Activated CD4-positive, CD25-positive, alpha-beta regulatory T cell (primary cell): ENCODE measurements at places on chromosomes 11 and 22.

GRCh38 chr11:110286298-110287040 is 9.9 kb downstream of the RDX start:
- no peak for DNase-seq

- DNase-seq: no peak
Measured at GRCh38 chr11:94046796-94047195, 25.6 kb downstream of the HEPHL1 start.

- DNase-seq: no peak
Measured at GRCh38 chr11:73965076-73965763, 14.4 kb downstream of the DNAJB13 start.

GRCh38 chr11:130909650-130910049 is 6.6 kb downstream of the SNX19 start:
- DNase-seq: no peak

DNA sequence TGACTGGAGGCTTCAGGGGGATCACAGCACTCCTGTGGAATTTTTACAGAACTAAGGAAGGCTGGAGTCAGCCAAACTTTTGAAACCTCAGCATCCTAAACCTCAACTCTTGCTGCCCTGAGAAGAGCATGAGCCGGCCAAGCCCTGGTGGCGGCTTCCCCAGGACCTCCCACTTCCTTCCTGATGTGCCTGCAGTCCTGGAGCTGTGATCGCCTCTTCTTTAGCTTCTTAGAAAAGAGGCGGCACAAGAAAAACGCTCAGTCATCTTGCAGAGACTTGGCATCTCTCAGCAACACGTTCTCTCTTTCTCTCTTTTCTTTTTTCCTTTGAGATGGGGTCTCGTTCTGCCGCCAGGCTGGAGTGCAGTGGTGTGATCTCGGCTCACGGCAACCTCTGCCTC is 40.4 kb upstream of the AMPD3 start:
- DNase-seq: no peak

DNA sequence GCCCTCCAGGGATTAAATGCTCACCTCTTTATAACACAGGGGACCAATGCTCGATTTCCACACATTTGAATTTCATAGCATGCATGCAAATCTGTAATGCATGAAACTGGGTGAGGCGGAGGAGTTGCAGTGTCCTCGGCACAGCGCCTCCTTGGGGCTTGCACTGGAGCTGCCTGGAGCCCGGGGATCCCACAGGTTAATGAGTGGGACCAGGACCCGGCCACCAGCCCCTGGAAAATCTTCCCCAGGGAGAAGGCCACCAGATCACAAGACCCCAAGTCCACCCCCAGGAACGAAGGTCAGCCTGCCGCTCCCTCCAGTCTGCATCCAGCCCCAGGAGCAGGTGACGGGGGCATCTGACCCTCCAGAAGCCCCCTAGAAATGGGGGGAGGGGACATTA is 119.1 kb downstream of the MN1 start:
- DNase-seq: no peak

GRCh38 chr22:24878969-24879368 is 67.5 kb downstream of the LHFPL7 start:
- DNase-seq: no peak

GRCh38 chr11:24312464-24313238 is 184.2 kb upstream of the LUZP2 start:
- DNase-seq: no peak

- peak; percentile 68 for DNase-seq
Measured at GRCh38 chr11:6419009-6419631, at the start of gene APBB1. Gene APBB1, minus strand, starts transcription at chr11:6419094. Its CDS starts 7,747 bp downstream, at chr11:6411347.

- no peak for DNase-seq
Measured at GRCh38 chr11:46003572-46003971, 81.1 kb downstream of the LARGE2 start.

DNA sequence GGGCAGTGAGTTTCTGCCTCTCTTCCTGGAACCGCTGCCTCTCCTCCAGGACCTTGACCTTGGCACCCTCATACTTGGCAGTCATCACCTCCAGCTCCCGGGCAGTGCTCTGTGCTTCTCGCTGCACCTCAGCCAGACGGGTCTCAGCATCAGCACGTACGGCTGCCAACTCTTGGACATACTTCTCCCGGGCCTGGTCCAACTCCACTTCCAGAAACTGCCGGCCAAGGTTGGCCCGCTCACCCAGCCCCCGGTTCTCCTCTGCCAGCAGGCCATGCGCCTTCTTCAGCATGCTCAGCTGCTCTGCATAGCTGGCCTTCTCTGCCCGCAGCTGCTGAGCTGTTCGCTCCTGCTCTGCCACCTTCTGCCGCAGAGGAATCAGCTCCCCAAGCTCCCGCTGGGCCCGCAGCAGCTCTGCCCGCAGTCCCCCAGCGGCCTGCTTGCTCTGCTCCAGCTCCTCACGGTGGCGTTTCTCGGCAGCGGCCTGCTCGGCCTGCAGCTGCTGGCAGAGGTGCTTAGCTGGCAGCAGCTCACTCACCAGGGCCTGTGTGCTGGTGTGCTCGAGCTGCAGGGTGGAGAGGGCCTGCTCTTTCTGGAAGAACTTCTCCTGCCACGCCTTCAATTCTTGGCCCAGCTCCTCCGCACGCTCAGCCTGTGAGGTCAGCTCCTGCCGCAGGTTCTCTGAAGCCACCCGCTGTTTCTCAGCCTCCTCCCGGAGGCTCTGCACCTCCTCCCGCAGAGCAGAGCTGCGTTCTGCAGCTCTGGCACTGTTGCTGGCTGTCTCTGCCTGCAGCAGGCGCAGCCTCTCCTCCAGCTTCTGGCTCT is 14.4 kb downstream of the IL18BP start:
- no peak for DNase-seq

- no peak for DNase-seq
Measured at GRCh38 chr11:83284501-83285150, 1.5 kb downstream of the CCDC90B start.

GRCh38 chr11:47132981-47133380 is 43.7 kb downstream of the ARFGAP2 start:
- no peak for DNase-seq

GRCh38 chr11:35185696-35186095 is 46.7 kb downstream of the CD44 start:
- DNase-seq: no peak

DNA sequence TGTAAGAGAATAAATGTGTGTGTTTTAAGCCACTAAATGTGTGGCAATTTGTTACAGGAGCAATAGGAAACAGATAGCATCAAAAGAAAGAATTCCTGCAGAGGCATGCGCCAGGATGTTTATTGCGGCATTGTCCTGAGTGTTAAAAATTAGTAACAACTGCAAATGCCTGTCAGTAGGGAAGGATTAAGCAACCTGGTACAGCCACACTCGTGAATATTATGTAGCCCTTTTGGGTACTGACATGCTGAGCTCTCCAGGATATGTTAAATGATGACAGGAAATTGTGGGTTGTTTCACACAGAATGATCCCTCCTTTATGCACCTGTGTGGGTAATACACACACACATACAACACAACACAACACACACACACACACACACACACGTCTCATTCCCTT is 69.7 kb upstream of the MYOD1 start:
- DNase-seq: no peak

DNA sequence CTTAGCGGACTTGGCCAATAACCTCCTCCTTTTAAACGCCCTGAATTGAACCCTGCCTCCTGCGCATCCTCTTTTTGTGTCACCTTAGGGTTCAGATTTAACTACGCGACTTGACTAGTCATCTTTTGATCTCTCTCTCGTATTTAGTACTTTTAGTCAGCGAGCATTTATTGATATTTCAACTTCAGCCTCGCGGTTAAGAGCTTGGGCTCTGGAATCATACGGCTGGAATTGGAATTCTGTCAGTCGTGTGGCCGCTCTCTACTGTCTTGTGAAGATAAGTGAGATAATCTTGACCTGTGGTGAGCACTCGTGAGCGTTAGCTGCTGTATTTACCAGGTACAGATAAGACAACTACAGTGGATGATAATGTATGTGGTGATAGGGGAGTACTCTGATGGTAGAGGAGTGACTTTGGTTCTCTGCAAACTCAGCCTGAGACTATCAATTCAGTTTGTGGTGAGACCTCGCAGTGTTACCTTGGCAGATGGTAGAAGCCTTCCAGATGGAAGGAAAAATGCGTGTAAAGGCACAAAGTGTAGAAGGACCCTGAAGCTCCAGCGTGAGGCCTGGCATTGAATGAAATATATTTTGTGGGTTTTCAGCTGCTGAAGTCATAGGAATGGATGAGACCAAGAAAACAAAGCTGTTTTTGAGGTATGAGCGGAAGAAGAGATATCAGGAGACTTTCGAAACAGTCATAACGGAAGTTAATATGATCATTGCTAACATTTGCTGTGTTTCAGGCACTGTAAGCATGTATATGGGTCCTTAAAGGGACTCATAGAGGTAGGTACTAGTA is 682 bp downstream of the ATM start:
- DNase-seq: no peak

DNA sequence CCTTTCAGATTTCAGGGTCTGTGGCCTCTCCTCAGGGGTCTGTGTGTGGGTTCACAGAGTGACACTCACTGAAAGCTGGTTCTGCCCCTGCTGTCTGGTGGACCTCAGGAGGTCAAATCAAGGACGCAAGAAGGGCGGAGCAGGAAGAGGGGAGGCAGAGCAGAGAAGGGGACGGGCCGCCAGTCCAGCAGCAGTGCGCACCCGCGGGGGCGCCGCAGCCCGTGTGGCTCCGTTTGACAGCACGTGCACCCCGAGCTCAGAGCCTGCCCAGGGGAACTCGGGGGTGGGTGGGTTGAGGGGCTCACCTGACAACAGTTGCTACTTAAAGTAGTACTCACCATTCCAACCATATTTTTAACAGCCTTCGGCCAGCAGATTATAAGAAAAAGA is 71.4 kb upstream of the PITPNB start:
- no peak for DNase-seq

GRCh38 chr22:32465661-32466060 is 1.4 kb upstream of the BPIFC start:
- no peak for DNase-seq

GRCh38 chr11:3920148-3920852 is 64.8 kb downstream of the STIM1 start:
- peak; percentile 29 for DNase-seq

- no peak for DNase-seq
Measured at GRCh38 chr11:12512826-12513395, 135.5 kb downstream of the PARVA start.

DNA sequence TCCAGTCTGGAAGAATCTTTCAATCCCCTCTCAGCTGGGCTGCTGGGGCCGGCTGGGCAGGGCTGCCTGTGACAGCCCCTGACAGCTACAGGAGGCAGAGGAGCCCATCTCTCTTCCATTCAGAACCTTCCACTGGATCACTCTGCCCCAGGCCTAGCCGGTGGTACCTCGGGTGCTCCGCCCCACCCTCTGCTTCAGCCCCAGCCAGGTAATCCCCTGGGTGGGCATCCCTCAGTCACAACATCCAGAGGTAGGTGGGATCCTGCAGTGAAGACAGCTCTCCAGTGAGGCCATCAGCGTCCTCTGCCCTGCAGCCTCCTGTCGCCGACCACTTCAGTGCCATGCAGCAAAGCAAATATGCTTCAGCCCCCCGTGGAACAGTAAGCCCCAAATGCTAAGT is 223.7 kb downstream of the DSCAML1 start:
- DNase-seq: no peak

DNA sequence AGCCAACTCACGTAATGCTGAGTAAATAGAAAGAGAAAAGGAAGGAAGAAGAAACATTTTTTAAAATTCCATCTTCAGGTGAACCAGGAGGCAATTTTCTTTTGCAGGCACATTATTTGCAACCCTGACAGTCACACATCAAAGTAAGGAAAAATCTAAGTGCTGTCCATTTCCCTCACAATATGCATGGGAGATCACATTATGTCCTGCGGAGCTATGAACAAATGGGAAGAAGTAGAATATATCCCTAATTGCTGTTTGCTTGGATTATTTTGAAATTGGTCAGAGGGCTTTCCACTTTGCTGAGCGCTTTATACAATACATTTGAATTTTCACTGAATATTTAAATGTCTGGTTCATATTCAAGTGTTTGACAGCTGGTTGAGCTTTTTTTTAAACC is 133.8 kb upstream of the API5 start:
- DNase-seq: no peak

GRCh38 chr11:59151761-59152160 is 9.1 kb downstream of the FAM111A start:
- no peak for DNase-seq

DNA sequence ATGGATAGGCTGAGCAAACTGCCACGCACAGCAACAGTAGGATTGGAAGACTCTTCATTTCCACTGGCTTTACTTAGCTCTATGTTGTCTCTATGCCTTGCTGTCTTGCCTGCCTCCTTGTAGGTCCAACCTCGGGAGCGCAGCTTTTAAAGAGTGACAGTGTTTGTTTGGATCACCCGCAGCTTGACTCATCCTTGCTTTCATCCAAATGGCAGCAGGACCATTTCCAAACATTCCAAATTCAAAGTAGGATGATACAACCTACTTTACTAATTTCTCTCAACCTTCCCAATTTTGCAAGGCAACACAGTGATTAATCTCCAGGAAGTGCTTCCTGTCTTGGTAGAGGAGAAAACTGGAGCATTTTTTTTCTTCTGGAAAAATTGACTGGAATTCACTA is at the start of gene MMP3:
Gene MMP3, minus strand, starts transcription at position 121 of the 400 bp plus-strand sequence. Its CDS starts 63 bp downstream, at position 58.
- no peak for DNase-seq

GRCh38 chr22:29689206-29689879 is 30.5 kb upstream of the CABP7 start:
- DNase-seq: no peak

- DNase-seq: no peak
Measured at GRCh38 chr11:69915151-69915500, 95.9 kb upstream of the FGF3 start.

DNA sequence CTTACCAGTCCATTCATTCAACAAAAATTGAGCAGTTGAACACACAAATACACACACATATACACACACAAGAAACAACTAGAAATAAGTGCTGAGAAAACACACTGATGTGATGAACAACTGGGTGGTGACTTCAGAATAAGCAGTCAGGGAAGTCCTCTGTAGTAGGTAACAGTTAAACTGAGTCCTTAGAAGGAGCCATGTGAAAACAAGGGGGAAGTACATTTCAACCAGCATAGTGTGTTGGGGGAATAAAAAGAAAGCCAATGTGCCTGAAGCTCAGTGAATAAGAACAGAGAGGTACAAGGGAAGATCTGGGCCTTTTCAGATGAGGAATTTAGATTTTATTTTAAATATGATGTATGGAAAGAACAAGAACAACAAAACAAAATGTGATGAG is 6.8 kb upstream of the TMEM123 start:
- DNase-seq: no peak

GRCh38 chr22:43476341-43476740 is 64.5 kb downstream of the MPPED1 start:
- no peak for DNase-seq

DNA sequence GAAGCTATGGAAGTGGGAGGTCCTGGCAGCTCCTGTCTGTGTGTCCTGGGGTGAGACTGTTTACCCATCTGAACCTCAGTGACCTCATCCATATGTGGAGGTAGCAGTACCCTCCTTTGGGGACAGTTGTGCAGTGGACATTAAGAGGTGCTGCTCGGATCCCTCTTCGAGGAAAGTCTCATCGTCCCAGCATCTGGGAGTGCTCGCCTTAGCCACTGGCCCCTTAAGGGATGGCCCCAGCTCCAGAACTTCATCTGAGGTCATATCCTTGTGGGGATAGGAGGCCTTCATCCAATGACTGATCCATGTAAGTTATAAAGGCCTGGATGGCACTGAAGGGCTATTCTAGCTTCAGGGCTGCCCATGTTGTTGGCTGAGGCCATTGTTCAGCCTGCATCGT is 538.1 kb downstream of the MIAT start:
- DNase-seq: no peak
